Stimulated activated CD8-positive, alpha-beta memory T cell treated with anti-CD3 and anti-CD28 coated beads, Interleukin-12 subunit alpha, Interleukin-12 subunit beta, amount 100 ng/mL, for 4 hours (primary cell): ENCODE measurements at places on chromosomes 1 and 21.

GRCh38 chr21:40516335-40516734 is 330.6 kb downstream of the DSCAM start:
- DNase-seq = no peak

DNA sequence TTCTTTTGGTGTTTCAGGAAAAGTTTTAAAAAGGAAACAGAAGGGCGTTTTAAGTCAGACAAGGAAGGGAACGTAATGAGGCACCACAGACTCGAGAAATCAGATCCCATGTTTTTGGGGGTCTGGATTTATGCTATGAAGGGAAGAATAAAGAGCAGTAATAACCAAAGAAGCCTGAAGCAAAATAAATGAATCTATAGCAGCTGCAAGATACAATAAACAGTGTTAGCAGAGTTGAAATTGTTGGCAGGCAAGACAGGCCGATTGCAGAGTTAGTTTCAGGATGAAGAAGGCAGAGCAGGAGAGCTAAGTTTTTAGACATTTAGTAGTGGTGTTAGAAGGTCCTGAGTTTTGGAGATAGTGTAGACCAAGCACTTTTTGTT is 425 bp downstream of the DDR2 start:
- no peak for DNase-seq

- peak; percentile 48 for DNase-seq
These were observed 4.5 kb downstream of the HDGF start for GRCh38 chr1:156746728-156747631.

GRCh38 chr1:31374511-31375196 is 1.8 kb upstream of the FABP3 start:
- no peak for DNase-seq

DNA sequence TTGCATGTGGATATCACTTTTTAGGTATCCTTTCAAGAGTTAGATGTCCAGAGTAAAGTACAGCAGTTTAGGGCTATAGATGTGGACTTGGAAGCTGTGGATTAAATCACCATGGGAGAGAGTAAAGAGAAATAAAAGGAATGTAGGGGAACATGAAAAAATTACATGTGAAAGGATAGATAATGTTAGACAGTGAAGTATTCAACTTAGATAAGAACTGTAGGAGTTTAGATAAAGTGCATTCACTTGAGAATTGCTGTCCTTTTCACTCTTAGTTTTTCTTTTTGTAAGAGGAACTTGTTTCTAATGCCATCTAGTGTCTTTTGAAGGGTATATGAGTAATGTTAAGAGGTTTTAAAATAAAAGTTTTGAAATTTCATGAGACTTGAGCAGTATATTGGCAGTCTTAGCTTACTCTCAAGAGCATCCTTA is 40.1 kb downstream of the MAST2 start:
- no peak for DNase-seq

GRCh38 chr21:36507397-36508018 is 27.6 kb upstream of the CLDN14 start:
- no peak for DNase-seq

DNA sequence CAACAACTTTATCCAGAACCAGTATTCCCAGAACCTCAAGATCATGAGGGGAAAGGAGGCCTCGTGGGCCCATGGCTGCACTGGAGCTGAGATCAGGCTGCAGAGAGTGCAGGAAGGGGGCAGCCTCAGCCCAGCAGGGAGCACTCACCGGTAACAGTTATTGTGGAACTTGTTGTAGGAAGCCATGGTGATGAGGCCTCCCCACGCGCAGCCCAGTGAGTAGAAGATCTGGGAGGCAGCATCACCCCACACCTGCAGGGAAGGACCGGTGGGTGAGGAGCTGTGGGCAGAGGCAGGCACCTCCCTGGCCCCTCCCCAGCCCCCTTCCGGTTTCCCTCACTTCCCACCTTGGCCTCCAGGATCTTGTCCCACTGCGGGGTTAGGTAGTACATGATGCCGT is 10.8 kb downstream of the CCDC24 start:
- no peak for DNase-seq

DNA sequence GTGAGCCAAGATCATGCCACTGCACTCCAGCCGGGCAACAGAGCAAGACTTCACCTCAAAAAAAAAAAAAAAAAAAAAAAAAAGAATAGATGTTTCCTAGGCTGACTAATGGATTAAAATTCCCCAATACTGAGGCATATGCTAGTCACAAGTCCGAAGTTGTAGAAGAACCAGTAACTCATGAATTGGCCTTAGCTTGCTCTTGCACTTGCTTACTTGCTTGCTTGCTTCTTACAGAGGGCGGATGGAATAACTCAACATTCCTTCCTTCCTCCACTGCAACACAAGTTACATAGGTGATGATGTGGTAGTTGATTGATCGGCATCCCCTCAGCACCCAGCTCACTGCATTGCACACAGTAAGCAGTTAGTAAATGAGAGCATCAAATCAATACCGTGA is 2.8 kb upstream of the TARS2 start:
- no peak for DNase-seq
